ENCODE measurements at places on chromosomes 16 and 17.

GRCh38 chr17:43176119-43176570 is 5.1 kb downstream of the NBR1 start:
- DNase-seq, result no peak

- no peak for DNase-seq
Observed at GRCh38 chr16:77548151-77548550, 113.3 kb upstream of the ADAMTS18 start.

DNA sequence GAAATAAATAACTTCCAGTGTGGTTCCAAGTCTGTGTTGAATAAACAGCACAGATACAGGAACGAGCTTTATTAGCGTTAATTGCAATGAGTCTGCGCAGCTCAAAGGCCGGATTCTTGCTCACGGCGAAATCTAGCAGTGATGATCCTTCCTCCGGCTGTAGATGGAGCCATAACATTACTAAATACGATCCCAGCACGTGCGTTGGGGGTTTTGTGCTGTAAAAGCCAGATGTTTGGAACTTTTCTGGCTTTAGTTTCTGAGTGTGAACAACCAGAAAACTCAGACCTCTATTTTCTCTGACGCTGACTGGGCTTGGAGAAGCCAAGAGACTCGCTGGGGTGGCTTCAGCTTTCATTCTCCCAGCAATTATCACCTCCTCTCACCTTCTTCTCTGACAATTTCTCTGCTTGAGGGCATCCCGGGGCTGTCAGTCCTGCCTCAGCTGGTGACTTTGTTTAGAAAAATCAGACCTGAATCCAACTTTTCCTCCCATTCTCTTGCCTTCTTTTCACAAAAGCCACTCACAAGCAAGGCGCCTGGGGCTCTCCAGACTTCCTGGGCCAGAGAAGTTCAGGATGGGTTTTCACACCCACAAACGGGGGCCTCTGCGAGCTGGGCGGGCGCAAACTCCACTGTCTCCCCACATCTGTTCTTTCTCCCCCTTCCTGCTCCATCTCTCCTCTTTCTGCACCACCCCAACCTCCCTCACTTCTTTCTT is 47.1 kb upstream of the AKTIP start:
- DNase-seq, result peak; percentile 59

DNA sequence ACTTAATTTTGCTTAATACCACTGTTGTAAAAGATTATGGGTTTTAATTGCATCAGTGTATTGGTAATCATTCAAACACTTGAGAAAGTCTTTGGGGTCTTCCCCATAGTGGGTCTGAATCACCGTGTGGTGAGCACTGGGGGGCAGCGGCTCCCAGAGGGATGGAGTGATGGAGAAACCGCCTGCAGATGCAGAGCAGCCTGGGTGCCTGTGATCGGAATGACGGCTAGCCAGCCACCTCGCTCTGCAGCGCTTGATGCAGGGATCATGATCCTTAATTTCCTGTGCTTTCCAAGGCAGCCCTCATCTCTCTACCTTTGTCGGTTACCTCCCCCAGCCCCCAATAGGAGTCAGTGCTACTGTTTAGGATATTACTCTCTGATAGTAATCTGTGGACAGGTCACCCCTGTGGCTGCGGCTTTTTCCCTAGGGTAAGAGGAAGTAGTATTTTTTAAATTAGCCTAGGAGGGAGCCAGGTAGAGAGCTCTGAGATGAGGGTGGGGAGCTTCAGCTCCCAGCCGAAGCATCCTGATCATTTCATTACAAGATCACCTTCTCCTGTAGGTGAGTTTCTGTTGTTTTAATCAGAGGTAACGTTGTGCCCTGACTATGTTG is 135.6 kb downstream of the MSI2 start:
- no peak for DNase-seq

DNA sequence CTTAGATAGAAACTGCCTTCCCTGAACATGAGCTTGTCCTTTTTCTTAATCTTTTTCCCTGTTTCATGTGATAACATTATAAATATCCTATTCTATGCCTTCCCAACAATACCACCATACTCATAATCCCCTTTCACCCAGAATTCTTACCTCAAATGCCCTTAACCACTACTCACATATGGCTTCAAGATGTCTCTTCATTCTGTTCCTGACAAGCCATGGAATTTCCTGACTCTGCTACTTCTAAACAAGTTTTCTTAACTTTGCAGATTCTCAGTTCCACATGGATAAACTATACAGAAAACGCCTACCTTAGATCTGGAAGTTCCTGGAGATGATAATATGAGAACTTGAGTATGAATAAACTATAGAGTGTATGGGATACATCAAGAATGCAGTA is 1217.8 kb downstream of the CDH8 start:
- no peak for DNase-seq

- no peak for DNase-seq
Observed at GRCh38 chr16:82859662-82860061, 232.9 kb downstream of the CDH13 start.

DNA sequence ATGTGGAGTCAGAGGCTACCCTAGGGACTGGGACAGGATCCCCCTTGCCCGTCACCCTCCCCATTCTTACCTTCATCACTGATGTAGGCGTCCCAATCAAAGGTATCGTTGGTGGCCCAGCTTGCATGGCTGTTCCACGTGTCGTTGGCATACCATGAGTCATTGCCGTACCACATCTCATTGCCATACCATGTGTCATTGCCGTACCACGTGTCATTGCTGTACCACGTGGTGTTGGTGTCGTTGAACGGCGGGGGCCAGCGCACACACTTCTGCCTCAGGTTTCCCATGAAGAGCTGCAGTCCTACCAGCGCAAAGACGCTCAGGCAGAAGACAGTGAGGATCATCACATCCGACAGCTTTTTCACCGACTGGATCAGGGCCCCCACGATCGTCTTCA is 4.8 kb downstream of the SCN4A start:
- DNase-seq, result no peak

DNA sequence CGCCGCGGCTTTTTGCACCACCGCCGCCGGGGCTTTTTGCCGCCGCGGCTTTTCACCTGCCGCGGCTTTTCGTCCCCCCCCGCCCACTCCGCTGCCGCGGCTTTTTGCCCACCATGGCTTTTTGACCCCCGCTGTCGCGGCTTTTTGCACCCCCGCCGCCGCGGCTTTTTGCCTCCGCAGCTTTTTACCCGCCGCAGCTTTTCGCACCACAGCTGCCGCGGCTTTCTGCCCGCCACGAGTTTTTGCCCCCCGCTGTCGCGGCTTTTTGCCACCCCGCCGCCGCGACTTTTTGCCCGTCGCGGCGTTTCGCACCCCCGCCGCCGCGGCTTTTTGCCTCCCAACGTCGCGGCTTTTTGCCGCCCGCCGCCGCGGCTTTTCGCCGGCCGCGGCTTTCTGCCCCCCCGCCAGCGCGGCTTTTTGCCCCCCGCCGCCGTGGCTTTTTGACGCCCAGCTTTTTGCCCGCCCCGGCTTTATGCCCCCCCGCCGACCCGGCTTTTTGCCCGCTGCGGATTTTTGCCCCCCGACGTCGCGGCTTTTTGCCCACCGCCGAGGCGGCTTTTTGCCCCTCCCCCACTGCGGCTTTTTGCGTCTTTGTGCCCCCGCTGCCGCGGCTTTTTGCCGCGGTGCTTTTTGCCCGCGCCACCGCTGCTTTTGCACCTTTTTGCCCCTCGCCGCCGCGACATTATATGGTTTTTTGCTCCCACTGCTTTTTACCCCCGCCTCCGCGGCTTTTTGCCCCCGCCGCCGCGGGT is 1343.6 kb downstream of the TP53TG3F start:
- DNase-seq, result no peak

- DNase-seq, result no peak
Observed at GRCh38 chr17:70271200-70271599, 101.9 kb downstream of the KCNJ2 start.

GRCh38 chr17:75096082-75096625 is 8.4 kb downstream of the SLC16A5 start:
- peak; percentile 47 for DNase-seq

DNA sequence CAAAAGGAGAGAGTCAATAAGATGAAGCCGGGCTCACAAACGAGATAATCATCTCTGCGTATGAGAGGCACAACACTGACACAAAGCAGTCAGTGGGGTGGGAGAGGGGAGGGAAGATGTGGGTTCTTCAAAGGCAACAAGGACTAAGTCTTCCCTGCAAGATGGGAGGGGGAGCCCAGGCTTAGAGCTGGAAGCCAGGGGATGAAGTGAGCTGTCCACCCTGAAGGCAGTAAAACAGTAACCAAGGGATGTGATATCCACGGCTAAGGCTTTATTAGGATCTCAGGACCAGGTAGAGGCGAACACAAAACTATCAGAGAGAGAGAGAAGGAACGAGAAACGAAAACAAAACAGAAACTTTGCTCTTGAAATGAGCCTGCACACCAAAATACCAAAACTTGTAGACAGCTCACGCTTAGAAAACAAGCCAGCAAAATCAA is 115.9 kb downstream of the DYNLRB2 start:
- DNase-seq, result no peak

DNA sequence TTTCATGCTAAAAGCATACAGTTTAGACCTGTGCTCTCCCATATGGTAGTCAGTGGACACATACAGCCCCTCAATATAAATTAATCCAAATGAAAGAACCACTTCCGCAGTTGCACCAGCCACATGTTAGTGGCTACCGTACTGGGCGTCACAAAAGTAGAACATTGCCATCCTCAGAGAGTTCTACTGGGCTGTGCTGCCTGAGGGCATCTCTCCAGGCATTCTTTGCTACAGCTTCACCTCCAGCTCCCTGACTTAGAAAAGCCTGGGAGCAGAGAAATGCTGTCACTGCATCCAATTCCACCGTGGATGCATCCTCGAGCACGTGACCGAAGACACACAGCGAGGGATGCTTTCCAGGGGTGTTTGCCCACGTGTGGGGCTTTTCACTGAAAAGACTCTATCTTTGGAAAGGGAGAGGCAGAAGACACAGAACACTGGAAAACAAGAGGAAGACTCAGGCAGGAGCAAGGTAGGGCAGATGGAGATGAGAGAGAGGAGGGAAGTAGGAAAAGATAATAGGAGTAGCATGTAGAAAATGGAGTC is 86.4 kb downstream of the GAS7 start:
- no peak for DNase-seq

Measured in pulmonary artery endothelial cell (primary cell).